ENCODE measurements at places on chromosomes 1 and 21.

DNA sequence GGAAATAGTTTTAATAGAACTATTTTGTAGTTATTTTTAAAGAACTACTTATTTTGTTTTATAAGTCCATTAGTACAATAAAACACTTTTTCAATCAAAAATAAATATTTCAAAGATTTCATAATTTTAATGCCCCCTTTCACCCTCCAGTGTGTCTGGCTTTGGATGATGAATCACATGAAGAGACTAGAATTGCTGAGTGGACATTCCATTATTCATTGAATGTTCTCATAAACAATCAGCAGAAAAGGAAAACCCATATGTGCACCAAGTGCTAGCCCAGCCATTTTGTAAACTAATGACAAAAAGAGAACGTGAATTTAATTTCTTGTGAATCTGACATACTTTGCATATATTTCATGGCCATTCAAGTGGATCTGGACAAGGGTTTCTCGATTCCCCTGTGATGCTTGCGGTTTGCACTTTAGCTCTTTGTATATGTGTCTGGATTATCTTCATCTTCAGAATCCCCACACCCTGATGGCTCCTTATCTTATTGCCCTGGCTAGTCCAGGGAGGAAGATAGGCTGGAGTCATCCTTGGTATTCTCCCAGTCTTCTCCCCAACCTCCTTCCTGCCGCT, 20.7 kb upstream of the CHIA start:
- no peak for DNase-seq
- H3K4me3 ChIP-seq, result no peak overlapping the region
- peaks cover 28% of the 10 kb centered on the region for H3K27me3 ChIP-seq
- H3K27ac ChIP-seq, result no peak overlapping the region

DNA sequence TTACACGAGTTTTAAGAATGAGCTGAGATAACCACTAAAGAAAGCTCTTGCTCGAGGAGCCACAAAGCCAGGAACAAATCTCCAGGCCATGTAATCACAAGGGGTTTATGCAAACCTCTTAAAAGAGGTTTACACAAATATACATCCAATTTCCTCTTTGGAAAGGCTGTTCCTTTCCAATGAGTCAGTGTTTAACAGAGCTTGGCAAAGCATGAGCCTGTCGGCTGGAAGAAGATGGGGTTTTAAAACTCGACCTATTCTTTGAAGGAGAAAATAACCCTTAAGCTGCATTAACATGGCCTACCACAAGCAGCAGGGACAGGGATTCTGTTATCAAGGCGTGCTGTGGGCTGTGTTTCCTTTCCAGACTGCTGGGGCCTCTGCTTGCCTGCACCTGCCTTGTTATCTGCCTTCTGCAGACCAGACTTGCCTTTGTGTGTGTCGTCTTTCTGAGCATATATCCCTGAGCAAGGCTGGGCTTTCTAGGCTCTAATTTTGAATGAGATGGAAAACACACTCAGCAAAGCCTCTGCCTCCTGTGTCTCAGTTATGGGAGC, 40.6 kb upstream of the CYP2J2 start:
- peaks cover 6% of the 10 kb centered on the region for H3K4me1 ChIP-seq
- DNase-seq, result no peak
- H3K27ac ChIP-seq, result no peak overlapping the region
- peaks cover 9% of the 10 kb centered on the region for H3K27me3 ChIP-seq

GRCh38 chr1:202143768-202144401, 652 bp downstream of the ARL8A start:
- H3K4me3 ChIP-seq, result peak overlapping the region; percentile 88
- no peaks in the 10 kb centered on the region for H3K27me3 ChIP-seq
- H3K27ac ChIP-seq, result peak overlapping the region; percentile 75
- DNase-seq, result peak; percentile 45
- H3K4me1 ChIP-seq, result peaks cover 22% of the 10 kb centered on the region

DNA sequence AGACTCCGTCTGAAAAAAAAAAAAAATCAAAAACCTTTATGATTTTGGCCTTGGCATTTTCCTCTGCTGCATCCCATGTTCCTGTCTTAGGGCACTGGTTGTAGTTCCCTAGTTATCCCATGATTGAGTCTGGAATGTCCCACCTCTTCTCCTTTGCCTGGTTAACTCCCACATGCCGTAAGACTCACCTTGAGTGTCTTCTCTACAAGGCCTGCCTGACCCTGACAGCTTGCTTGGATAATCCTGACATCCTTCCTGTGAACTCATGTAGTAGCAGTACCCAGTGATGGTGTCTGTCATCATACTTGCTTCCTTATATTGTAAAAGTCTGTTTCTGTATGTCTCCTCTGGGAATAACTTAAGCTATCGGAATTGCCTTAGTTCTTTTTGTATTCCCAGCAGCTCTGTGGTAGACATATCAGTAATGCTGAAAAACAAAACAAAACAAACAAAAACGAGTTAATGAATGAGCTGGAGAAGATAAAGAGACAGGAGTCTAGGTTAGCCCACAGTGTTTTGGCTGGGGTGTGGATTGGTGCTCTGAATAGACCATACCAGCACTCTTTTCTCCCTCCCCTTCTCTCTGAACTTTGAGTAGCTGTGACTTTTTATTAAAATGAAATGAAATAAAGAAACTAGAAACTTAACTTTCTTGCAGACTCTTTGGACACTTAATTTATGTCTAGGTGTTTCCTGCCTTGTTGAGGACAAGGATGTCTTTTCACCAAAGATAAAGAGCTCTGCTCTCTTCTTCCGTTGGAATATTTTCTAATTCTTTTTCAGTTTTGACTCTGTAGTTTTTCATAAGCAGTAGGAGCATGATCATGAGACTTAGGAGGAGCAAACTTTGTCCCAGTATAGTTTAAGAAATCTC, 15.1 kb downstream of the NEK7 start:
- H3K4me3 ChIP-seq, result peak overlapping the region; percentile 8
- peaks cover 84% of the 10 kb centered on the region for H3K4me1 ChIP-seq
- H3K36me3 ChIP-seq, result peaks cover 10% of the 10 kb centered on the region
- peak overlapping the region; percentile 82 for H3K27ac ChIP-seq
- no peak for DNase-seq

- H3K4me3 ChIP-seq, result no peak overlapping the region
- no peak for DNase-seq
- H3K27me3 ChIP-seq, result no peaks in the 10 kb centered on the region
- no peaks in the 10 kb centered on the region for H3K4me1 ChIP-seq
These were observed 137.4 kb downstream of the C1orf21 start for GRCh38 chr1:184524248-184524647.

- peaks cover 3% of the 10 kb centered on the region for H3K36me3 ChIP-seq
- H3K27me3 ChIP-seq, result peaks cover 83% of the 10 kb centered on the region
- DNase-seq, result no peak
- H3K4me1 ChIP-seq, result peaks cover 6% of the 10 kb centered on the region
These were observed 5.9 kb downstream of the TBX15 start for GRCh38 chr1:118982266-118982665.

DNA sequence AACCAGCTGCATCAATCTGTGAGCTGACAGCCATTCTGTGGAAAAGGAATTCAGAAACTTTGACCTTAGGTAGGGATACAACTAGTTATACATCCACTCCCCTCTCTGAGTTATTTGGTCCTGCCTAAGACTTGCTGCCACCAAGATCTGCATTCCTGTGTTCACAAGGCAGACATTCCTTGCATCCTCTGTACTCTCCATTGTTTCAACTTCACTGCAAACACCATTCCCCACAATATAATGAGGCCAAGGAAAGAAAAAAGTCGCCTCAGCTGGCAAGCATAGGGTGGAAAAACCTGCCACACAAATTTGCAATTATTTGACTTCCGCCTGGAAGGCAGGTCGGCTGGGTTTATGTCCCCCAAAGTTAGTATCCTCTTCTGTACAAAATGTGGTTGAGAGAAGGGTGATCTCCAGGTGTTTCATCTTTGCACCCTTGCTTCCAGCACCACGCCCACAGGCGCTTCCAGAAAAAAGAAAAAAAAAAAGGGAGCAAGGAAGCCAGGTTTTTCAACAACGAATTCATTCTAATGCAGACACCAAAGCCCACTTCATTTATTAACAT, 676 bp upstream of the CTTNBP2NL start:
- peaks cover 55% of the 10 kb centered on the region for H3K4me1 ChIP-seq
- peak overlapping the region; percentile 99 for H3K4me3 ChIP-seq
- H3K27me3 ChIP-seq, result peaks cover 7% of the 10 kb centered on the region
- DNase-seq, result no peak

DNA sequence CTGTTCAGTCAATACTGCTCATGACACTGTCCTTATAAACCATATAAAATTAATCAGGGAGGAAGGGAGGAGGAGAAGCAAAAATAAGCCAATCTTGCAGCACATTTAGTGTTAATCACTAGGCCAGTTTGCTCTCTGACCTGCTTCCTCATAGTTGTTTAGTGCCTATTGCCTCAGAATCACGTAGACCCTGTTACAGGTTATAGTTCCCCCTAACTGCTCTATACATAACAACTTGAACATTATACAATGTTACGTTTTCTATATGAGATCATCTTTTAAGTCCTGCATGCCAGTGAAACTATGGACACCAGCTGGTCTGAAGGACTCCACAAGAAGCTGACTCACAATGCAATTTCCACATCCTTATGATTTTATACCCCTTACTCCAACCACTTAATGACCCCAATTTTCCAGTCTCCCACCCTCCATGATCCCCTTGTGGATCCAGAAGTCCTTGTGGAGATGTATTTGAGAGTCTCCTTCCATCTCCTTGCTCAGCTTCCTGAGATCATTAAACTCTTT, 34.9 kb upstream of the TACSTD2 start:
- H3K27ac ChIP-seq, result no peak overlapping the region
- H3K27me3 ChIP-seq, result peaks cover 20% of the 10 kb centered on the region
- H3K4me3 ChIP-seq, result no peak overlapping the region
- no peak for DNase-seq
- no peaks in the 10 kb centered on the region for H3K4me1 ChIP-seq

- peaks cover 51% of the 10 kb centered on the region for H3K36me3 ChIP-seq
- H3K4me1 ChIP-seq, result peaks cover 54% of the 10 kb centered on the region
- H3K27ac ChIP-seq, result peak overlapping the region; percentile 99
- no peaks in the 10 kb centered on the region for H3K27me3 ChIP-seq
- peak; percentile 76 for DNase-seq
These were observed 1.7 kb downstream of the IRF2BP2 start for GRCh38 chr1:234608025-234608910.

DNA sequence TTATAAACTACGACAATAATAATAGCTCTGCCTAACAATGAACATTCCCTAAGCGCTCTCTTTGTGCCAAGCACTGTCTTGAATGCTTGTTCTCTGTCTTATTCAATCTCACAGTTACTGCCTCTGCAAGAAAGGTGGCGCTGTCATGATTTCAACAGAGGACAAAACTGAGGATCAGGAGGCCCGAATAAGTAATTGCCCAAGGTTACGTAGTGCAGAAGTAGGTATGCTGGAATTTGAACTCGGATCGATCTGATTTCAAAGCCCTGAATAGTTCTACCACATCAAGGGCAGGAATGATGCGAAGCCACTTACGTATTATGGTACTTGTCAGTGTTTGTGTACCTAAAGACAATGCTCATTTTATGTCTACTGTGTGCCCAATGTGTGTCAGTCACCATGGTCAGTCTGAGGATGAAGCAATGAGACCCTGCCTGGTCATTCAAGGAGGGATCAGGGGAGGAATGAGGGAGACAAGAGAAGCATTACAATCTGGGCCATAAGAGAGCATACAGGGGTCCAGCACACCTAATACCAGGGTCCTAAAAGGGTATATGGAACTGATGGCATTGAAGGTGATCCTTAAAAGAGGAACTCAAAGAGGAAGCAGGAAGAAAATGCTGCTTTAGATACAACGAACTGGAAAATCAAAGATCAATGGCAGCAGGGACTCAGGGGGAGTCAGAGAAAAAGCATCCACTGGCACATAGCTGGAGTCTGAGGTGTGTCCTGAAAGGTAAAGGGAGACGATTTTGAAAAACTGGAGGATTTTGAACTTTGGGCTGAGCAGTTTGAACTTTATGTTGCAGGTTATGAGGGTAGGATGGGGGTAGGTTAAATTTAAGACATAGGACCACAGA, 389.2 kb downstream of the PLPP3 start:
- DNase-seq, result no peak
- no peaks in the 10 kb centered on the region for H3K36me3 ChIP-seq
- H3K27me3 ChIP-seq, result no peaks in the 10 kb centered on the region
- no peaks in the 10 kb centered on the region for H3K4me1 ChIP-seq

DNA sequence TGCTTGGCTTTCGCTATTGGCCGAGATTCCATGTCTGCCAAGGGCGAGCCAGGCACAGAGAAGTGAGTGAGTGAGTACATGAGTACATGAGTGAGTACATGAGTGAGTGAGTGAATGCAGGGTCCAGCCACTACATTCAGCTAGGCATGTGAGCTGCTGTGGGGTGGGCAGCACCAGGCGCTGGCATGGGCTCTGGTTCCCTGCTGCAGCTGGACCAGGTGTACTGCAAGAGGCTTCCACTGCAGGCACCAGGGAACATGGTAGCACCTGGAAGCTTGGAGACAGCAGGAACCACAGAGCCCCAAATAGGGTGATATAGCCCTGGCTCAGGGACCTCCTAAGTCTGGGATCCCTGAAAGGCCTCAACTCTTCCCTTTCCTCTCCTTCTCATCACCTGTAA, 330.2 kb downstream of the USP25 start:
- no peaks in the 10 kb centered on the region for H3K4me1 ChIP-seq
- H3K4me3 ChIP-seq, result no peak overlapping the region
- DNase-seq, result no peak
- no peak overlapping the region for H3K27ac ChIP-seq
- no peaks in the 10 kb centered on the region for H3K36me3 ChIP-seq

GRCh38 chr21:33151941-33152731, 77.6 kb upstream of the IFNAR2 start:
- DNase-seq, result no peak
- no peak overlapping the region for H3K4me3 ChIP-seq
- no peaks in the 10 kb centered on the region for H3K4me1 ChIP-seq
- H3K27me3 ChIP-seq, result peaks cover 33% of the 10 kb centered on the region

GRCh38 chr1:94055459-94056122, 65.4 kb downstream of the ABCA4 start:
- DNase-seq, result no peak
- no peaks in the 10 kb centered on the region for H3K36me3 ChIP-seq
- H3K4me3 ChIP-seq, result no peak overlapping the region
- peaks cover 9% of the 10 kb centered on the region for H3K27me3 ChIP-seq

DNA sequence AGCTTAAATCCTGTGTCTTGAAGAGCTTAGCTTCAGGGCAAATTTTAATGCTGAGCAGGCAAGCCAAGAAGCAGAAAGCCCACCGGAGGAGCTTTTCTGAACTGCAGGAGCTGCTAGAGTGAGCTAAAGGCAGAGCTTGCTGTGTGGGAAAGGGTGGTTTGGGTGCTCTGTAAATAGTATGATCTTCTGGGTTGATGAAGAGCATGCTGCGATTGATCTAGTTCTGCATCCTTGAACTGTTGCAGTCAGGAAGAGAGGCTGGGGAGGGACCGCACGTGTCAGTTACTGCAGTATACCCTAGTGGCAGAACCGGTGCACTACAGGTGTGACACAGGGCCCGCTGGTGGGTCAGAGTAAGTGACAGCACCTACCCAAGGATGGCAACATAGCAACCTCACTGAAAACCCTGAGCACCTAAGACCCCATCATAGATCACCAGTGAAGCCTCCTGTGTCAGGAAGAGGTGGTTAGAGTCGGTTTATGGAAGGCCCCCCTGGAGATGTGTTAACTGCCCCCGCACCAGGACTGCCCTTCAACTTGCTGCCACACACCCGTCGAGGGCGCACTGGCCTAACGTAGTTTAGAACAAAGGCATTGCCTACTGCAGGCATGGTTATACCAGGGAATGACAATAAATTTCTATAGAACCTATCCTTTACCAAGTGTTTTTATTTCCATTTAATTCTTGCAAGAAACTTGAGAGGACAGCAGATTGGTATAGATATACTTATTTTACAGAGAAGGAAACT, 146.0 kb upstream of the KIAA0040 start:
- H3K4me3 ChIP-seq, result no peak overlapping the region
- peak; percentile 30 for DNase-seq
- peaks cover 5% of the 10 kb centered on the region for H3K4me1 ChIP-seq
- H3K27me3 ChIP-seq, result peaks cover 17% of the 10 kb centered on the region
- H3K36me3 ChIP-seq, result no peaks in the 10 kb centered on the region

GRCh38 chr1:229629261-229629660, 3.2 kb downstream of the URB2 start:
- H3K36me3 ChIP-seq, result peaks cover 41% of the 10 kb centered on the region
- no peak for DNase-seq
- no peak overlapping the region for H3K4me3 ChIP-seq

All from activated T-helper 1 cell treated with anti-CD3 and anti-CD28 coated beads, Interleukin-12 subunit alpha, Interleukin-12 subunit beta, Interleukin-2, Interleukin-4 antibody, amounts not matched to agents 30 ng/mL and 10 ng/mL and 1 ng/mL, durations not matched to agents 14 hours and 24 hours and 36 hours (primary cell).